ENCODE measurements at places on chromosomes 11 and 22.

- no peak for DNase-seq
Measured at GRCh38 chr22:36124666-36125065, 35.9 kb downstream of the APOL3 start.

DNA sequence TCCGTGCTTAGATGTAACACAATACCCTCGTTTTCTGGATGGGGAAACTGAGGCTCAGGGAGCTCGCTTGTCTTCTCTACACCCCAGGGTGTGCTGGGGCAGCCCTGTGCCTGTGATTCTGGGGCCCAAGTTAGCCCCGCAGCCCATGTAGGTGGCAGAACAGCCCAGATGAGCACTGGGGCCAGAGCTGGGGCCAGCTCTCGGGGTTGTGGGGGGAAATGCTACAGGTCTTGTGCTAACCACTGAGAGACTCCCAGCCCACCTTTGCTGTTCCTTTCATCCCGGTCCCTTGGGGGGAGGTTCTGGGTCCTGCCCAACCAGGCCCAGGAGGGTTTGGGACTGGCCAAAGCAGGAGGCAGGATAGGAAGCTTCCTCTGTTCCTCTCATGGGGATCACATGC, 13.5 kb downstream of the MYEOV start:
- DNase-seq = no peak

GRCh38 chr22:47623763-47624148, 861.3 kb downstream of the TBC1D22A start:
- DNase-seq = no peak

DNA sequence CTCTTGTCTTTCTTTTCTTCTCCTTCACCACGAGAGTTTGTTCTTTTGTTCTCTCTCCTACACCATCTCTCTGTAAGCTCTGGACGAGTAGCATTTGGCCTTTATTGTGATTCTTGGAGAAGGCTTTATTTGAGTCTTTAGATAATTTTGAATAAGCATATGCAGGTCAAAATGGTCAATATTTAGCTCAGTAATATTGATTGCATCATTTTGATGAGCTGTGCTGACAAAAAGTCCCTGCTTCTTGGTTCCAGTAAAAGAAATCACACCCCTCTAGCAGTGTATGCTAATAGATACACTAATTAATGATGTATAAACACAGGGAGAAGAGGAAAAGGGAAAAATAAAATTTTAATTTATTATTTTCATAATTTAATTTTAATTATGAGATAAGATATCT, 25.8 kb upstream of the MUC15 start:
- DNase-seq = no peak

Measured in Karpas-422 (cell line).